ENCODE measurements at places on chromosomes 12 and 14.

DNA sequence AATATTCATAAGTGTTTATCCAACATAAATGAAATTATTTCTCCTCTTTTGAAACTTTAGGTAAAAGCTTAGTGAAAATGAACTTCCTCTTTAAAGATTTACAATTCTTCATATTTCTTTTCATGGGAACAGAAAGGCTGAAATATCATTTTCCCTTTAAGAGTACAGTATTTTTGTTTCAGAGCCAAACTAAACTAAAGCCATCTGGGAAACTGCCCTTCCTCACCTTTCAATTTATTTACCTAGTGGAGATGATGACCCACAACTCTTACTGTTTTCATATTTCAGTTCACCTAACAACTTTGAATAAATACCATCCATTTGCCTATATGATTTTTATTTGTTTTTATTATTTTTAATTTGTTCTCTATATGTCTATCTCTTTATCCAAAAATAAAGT lies 105.4 kb downstream of the ALX1 start:
- DNase-seq = no peak

- no peak for DNase-seq
Observed at GRCh38 chr12:18683327-18684013, 54.3 kb downstream of the PLCZ1 start.

- DNase-seq = no peak
Observed at GRCh38 chr12:31000751-31001150, 72.9 kb upstream of the DDX11 start.

DNA sequence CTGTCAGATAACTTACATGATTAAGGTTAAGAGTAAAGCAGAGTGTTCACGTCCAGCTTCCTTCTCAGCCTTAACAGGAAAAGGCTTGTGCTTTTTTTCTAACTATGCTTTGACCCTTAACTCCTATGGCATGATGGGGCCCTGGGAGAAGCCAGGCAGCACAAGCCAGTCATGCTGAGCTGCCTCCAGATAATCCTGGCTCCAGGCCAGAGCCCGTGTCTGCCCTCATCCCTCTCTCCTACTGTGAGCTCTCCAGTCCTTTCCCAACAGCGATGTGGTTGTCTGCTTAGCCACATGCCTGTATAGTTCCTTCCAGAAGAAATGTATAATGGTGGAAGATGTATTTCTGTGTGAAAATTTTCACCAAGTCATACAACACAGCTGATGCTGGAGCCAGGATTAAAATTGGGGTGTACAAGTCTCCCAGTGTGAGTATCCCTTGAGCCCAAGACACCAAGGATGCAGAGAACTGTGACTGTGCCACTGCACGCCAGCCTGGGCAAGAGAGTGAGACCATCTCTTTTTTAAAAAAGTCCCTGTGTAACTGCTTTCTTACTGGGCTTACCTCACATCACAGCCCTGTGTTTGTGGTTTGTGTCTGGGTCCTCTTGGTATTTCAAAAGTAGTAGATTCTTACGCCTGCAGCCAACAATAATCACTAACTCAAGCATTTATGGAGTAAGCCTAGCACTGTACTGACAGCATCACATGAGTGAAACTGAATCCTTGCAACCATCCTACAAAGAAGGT lies 7.9 kb upstream of the ITFG2 start:
- DNase-seq = no peak

DNA sequence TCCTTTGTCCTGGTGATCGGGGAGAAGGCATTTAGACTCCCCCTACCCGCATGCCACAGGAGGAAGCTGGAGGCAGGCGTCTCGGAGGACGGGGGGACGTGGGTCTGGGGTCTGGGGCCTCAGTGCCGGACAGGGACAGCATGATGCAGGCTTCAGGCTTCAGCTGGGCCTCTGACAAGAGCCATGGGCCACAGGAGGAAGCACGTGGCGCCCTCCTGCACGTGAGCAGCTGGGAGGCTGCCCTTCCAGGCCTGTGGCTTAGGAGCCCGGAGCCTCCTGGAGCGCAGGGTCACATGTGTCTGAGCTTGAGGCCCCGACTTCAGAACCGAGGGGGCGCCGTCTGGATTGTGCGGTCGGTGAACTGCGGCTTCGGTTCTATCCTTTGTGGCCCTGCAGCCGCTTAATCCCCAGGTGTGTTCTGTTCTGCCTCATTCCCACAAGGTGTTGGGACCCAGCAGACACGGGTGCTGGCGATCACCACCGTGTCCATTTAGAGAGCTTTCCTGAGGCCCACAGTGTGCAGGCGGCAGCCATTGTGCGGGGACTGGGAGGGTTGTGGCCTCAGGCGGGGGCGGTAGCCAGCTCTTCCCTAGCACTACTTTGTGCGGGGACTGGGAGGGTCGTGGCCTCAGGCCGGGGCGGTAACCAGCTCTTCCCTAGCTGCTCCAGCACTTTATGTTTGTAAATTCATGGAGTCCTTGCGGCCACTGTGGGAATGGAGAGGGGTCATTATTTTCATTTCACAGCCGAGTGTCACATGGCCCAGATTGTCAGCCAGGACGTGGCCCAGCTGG lies 150.2 kb downstream of the ADGRD1 start:
- DNase-seq = no peak

DNA sequence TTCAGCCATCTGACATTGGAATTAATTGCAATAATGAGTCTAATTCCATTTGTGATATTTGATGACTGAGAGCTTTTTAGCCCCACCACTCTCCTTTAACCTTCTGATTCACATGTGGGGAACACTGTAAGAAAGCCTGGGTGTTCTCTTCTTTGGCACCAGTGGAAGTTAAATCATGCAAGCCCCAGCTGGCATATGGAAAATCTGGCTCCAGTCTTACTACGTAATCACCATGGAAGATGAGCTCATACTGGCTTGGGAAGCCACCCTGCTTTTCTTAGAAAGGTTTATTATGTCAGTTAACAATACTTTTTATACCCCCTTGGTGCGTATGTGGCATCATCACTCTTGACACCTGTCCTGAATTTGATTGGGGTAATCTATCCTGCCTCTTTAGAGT lies 479.3 kb downstream of the SLC16A7 start:
- DNase-seq = no peak

- no peak for DNase-seq
Observed at GRCh38 chr12:105409279-105409678, 78.8 kb downstream of the C12orf75 start.

- no peak for DNase-seq
Observed at GRCh38 chr14:100911665-100912316, 8.3 kb upstream of the RTL1 start.

- no peak for DNase-seq
Observed at GRCh38 chr14:82431031-82431430, 897.4 kb upstream of the SEL1L start.

DNA sequence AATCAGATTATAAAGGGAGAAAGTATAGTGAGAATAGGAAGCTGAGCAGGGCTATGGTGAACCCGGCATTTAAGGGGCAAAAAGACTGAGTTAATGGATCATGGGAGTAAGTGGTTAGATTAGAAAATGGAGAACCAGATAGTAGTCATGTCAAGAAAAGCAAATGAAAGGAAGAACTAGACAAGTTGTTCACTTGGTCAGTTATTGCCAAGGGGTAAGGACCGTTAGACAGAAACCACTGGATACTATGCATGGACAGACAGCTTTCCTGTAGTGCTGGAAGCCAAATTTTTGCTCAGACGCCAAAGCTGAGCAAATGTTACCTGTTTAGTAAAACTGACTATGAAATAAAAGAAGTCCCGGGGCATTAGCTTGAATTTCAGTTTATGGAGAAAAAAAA lies 3.8 kb downstream of the LIMA1 start:
- DNase-seq = no peak

- DNase-seq = no peak
Observed at GRCh38 chr14:52073251-52073650, 4.4 kb upstream of the NID2 start.

- no peak for DNase-seq
Observed at GRCh38 chr12:6569312-6569711, 1.2 kb upstream of the NOP2 start.

GRCh38 chr14:63563370-63564026 lies 20.3 kb upstream of the PPP2R5E start:
- DNase-seq = no peak

- no peak for DNase-seq
Observed at GRCh38 chr12:110688446-110689280, at the start of gene HVCN1. Gene HVCN1 (minus strand): TSS chr12:110689115. CDS start chr12:110683245, 5,870 bp downstream.

- DNase-seq = no peak
Observed at GRCh38 chr12:99959549-99960170, 25.1 kb downstream of the ANKS1B start.

DNA sequence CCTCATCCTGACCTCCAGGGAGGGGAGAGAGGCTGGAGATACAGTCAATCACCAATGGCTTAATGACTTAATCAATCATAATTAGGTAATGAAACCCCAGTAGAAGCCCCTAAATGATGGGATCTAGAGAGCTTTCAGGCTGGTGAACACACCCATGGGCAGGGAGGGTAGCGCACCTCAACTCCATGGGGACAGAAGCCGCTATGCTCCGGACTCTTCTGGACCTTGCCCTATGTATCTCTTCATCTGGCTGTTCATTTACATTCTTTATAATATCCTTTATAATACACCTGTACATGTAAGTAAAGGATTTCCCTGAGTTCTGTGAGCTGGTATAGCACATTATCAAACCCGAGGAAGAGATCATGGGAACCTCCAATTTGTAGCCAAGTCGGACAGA lies 205.9 kb downstream of the STXBP6 start:
- no peak for DNase-seq

DNA sequence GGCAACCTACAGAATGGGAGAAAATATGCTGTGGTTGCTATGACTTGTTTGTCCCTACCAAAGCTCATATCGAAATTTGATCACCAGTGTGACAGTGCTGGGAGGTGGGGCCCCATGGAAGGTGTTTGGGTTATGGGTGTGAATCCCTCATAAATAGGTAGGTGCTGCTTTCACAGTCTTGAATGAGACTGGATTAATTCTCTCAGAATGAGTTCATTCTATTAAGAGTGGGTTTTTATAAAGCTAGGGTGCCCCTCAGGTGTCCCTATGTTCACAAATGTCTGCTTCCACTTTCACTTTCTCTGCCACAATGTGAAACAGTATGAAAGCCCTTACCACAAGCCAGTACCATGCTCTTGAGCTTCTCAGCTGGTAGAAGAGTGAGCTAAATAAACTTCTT lies 133.5 kb downstream of the CPNE8 start:
- no peak for DNase-seq

DNA sequence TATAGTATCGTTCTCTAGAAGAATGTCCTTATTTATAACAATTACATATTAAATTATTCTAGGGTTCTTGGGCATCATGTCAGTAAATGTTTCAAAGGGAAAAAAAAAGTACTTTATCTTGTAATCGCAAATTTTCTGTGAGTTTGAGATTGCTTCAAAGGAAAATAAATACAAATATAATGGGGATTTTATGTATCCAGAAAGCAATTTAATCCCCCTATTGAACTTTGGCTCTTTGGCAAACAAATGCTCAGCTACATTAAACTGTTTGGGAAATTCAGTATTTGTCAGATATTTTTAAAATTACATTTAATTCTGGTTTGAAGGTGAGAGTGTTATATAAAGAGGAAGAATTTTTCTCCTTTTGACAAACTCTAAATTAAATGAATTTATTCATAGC lies 8.0 kb downstream of the ACSS3 start:
- no peak for DNase-seq

GRCh38 chr12:6378709-6379472 lies 3.5 kb upstream of the SCNN1A start:
- no peak for DNase-seq

DNA sequence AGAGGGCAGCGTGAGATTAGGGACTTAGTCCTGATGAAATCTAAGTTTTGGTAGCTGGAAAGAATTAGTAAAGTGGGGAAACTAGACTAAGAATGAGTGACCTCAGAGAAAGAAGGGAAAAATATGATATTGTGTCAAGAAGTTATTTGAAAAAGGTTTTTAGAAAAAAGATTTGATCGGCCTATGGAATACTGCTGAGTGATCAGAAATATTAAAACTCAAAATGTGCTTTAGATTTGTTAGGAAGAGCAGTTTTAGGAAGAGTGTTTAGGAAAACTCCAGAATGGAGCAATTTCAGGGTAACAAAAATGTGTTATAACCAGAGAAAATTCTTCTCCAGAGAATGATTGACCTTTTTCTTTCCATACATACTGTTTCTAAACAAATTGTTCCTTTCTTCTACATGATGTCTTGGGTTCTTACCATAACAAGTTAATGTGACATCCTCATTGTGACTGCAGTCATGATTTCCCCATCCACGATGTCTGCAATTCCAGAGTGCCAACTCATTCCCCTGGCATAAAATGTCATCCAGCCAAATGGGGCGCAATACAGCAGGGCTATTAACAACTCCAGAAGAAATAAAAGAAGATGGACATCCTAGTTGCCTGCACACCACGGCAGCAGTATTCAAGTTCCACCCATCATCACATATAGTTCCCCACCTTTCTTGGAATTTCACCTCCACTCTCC lies 11.8 kb downstream of the CD163L1 start:
- no peak for DNase-seq

- DNase-seq = no peak
Observed at GRCh38 chr12:109983432-109984142, 12.6 kb downstream of the GIT2 start.

DNA sequence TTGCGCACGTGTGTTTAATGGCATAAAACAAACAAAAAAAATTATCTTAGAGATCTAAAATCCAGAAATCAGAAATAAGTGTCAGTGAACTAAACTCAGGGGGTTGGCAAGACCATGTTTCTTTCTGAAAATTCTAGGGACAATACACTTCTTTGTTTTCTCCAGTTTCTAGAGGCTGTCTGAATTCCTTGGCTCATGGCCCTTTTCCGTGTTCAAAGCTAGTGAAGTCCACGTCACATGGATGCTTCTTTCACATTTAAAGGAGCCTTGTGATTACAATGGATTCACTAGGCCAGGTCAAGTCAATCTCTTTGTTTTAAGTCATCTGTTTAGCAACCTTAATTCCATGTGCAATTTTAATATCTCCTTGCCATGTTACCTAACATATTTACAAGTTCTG lies 22.4 kb downstream of the SLCO1B3 start:
- DNase-seq = no peak

- no peak for DNase-seq
Observed at GRCh38 chr12:6763380-6763779, 2.8 kb upstream of the PTMS start.

DNA sequence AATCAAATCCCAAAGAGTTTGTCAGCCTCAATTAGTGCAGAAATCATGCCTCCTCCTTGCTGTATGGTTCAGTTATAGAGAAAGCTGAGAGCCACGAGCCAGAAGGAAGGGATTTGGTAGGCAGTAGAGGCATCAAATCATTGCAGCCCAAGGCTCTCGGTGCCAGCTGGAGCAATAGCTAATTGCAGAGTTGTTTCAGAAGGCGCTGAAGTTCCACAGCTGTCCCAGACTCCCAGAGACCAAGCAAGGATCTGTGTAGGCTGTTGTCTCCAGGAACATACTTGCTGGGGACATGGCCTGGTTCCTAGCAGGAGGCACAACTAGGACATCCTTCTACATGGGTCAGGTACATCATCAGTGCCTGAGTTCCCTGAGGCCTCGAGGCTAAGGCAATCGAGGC lies 80.4 kb upstream of the WSCD2 start:
- no peak for DNase-seq
